Activated naive CD4-positive, alpha-beta T cell treated with anti-CD3 and anti-CD28 coated beads, Interleukin-2, amount 10 ng/mL, durations not matched to agents 7 days and 5 days (primary cell): ENCODE measurements at places on chromosomes 12 and 14.

- DNase-seq: no peak
These were observed 133.5 kb downstream of the TGFB3 start for GRCh38 chr14:75848167-75848913.

DNA sequence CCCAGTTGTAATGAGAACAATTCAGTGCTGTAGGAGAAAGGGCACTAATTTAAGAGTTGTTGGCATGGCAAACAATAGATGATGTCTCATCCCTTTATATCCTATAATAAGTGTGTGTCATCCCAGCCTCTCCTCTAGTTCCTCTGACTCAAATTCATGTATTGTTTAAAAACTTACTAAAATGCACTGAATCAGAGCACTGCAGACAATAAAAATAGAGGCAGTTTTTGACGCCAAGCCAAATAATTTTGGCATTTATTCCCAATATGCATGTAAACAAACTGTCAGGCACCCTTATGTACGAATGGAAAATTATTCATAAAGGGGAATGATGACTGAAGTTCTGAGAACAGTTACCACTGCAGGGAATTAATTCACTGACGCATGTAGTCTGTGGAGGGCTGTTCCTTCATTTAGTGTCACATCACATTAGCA is 57.9 kb upstream of the TMX1 start:
- no peak for DNase-seq

- DNase-seq: no peak
These were observed 12.9 kb downstream of the MMP14 start for GRCh38 chr14:22849212-22849819.

DNA sequence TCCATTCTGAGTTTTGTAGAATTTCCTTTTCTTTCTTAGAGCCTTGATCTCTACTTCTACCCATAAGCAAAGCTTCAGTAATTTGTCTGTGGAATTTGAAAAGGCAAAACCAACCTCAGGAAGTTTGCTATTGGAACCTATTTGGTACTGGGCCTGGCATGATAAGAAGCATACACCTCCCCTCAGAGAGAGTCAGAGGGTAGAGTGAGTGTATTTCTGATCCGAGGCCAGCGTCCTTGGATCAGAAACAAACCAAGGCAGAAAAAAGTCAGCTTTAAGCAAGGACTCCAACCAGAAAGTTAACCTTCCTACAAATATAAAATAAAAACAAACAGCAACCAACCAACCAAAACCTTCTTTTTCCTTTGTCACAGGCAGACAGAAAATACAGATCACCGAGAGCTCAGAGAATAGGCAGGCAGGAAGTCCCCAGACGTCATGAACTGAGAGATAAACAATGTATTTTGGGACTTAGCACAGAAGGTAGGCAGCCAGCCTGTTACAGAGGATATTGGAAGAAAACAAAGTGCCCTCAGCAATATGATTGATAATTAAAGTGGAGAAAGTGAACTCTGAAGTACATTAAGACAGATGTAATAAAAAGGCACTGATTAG is 141.5 kb downstream of the NEDD1 start:
- no peak for DNase-seq

DNA sequence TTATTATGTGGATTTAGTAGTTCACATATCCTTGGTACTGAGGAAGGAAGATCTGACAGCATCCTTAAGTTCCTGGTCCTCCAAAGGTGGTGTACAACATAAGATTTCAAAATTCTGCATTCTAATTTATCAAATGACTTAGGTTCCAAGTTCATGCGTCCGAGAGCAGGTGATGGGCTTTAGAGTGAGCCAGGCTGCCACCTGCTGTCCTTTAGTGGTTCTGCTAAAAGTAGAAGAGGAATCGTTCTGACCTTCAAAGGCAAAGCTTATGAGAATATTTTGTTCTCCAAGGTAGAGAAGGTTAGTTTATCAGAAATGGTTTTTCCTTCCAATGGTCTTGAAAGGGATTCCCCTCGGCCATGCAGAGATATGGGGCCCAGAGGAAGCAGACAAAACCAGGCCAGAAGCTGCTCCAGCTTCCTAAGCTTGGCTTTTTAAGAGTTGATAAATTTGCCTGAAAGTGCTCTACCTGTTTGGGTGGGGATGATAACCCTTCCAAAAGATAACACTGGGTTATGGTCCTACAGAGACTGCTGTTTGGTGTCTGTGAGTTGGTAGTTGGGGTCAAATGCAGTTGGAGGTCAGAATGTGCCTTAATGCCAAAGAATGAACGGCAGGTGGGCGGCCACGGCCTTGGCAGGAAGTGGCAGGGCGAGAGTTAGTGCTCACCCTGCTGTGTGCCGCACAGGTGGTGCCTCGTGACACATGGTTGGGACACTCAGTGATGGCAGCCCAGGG is 29.1 kb upstream of the LRTM2 start:
- DNase-seq: peak; percentile 78

- no peak for DNase-seq
These were observed 54.1 kb upstream of the PLBD1 start for GRCh38 chr12:14621826-14622225.

- no peak for DNase-seq
These were observed 61.7 kb upstream of the PTPRR start for GRCh38 chr12:70982286-70982685.

DNA sequence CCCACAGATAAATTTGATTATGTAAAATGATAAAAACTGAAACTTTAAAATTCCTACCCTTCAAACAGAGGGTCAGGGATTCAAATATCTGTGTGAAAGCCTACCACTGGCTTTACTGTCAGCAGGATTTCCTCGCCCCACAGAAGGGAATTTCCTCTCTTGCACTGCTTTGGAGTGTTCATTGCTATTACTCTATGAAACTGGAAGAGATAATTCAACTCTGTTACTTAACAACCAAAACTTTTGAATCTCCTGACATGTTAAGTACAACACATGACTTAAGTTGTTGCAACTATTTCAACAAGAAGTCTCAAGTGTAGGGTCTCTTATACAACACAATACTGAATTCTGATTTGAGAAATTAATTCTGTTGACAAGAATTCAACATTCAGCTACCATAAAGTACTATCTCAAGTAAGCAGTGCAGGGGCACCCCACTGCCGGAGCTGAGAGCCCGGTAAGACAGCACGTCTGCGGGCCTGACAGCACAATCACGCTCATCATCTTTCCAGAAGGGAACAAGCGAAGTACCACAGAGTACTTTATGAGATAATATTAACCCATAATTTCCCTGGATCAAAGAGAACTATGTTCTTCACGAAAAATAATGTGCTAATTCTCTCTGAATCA is 22.9 kb downstream of the DICER1 start:
- no peak for DNase-seq
